ENCODE measurements at places on chromosomes 12 and 14. TPM values are rescaled to one million over a fixed set of nuclear protein-coding genes. Genes with fewer than 3 reads are reported as not detected.

PTPRB gene
- not detected for total RNA-seq

DNA sequence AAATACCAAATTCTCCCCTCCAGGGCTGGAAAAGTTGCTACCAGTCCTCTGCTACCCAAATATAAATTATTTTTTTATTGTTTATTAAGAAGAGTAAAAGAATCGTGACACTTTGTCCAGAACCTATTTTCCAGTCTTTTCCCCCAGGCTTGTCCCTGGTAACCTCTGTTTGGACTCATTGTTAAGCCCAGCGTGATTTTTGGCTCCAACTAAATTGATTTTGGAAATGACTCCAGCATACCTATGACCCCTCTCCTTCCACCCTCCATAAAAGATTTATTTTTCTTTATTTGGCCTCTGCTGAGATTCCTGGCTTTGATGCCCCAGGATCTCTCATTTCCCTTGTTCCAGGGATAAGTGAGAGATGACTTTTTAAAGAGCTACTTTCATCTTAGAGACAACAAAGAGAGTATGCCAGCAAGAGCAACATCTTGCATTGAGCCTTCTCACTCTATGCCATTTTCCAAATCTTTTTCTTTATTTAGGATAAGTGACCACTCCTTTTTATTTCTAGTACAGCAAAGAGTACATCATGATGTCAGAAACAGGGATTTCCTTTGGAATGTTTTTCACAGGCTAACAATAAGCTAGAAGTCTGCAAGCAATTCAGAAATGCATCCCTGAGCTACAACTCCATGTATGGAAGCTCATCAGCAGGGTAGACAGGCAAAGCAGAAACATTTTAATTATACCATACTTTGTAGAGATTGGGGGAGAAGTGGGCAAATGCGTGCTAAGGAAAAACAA, 75.8 kb downstream of the DAD1 start:
- DNase-seq: no peak

- no peak for DNase-seq
These were observed 144.9 kb upstream of the PELI2 start for GRCh38 chr14:55973285-55973800.

DNA sequence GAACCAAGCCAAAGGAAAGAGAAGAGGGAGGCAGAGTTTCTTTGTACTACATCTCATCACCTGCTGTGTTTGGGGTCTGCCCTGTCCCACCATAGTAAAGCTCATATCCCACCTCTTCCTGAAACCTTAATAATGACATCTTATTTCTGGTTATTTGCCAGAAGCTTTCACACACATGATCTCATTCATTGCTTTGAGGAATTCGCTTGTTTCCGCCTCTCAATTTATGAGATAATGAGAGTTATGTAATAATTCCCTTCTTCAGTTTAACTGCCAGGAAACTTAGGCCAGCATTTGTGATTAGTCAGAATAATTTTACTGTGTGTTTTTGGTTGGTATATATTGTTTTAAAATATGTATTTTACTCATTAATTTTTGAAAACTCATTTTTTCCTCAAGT, 205.2 kb downstream of the CACNA1C start:
- no peak for DNase-seq

- DNase-seq: no peak
These were observed 13.3 kb downstream of the NGB start for GRCh38 chr14:77257700-77258099.

GRCh38 chr14:104016873-104017650, 68.4 kb upstream of the ASPG start:
- no peak for DNase-seq

DNA sequence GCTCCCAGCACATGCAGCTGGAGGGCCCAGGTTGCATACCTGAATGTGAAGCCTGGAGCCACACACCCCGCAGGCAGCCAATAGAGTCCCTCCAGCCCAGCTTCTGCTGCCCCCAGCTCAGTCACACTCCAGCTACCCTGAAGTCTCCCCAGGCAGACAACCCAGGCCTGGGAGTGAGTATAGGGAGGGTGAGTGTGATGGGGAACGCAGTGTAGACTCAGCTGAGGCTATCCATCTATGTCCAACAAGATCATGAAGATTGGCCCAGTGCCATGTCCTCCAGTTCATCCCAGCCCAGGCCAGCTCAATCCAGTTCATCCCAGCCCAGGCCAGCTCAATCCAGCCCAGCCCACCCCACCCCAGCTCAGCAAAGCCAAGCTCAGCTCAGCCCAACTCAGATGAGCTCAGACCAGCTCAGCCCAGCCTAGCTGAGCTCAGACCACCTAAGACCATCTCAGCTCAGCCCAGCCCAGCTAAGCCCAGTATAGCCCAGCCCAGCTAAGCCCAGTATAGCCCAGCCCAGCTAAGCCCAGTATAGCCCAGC, 330.4 kb downstream of the TMEM121 start:
- no peak for DNase-seq

- peak; percentile 33 for DNase-seq
These were observed 2.2 kb downstream of the TBPL2 start for GRCh38 chr14:55438066-55438683.

Measured in activated CD4-positive, alpha-beta T cell treated with anti-CD3 and anti-CD28 coated beads, Interleukin-2, amount 10 ng/mL, durations not matched to agents 7 days and 5 days (primary cell).